ENCODE measurements at places on chromosomes 2 and 18.

- DNase-seq, result no peak
Measured at GRCh38 chr2:202491514-202491913, 115.4 kb downstream of the BMPR2 start.

DNA sequence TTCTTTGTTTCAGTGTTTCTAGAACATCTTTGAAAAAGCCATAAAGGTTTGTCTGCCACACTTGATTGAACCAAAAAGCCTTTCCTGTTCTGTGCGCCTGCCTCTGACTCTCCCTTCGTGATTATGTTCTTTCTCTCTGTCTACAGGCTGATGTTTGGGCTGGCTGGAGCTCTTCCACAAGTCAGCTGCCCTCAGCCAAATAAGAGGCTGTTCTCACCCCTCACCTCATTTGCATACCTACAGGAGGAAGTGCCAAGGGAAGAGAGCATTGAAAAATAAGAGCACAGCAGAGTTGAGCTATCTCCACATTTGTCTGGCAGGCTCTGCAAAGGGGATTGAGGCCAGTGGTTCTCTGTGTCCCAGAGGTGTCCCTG, 15.8 kb downstream of the INPP5D start:
- DNase-seq, result no peak

GRCh38 chr18:42183746-42184145, 228.7 kb downstream of the PIK3C3 start:
- DNase-seq, result no peak

- no peak for DNase-seq
Measured at GRCh38 chr2:45199973-45200372, 190.7 kb upstream of the SIX2 start.

Measured in stimulated activated CD8-positive, alpha-beta memory T cell treated with anti-CD3 and anti-CD28 coated beads, Interleukin-4, amount 100 ng/mL, for 1 hour (primary cell).